ENCODE measurements at places on chromosomes 4 and X.
A peak's percentile ranks its signal among the peaks of the same experiment; 100 is the strongest.

- DNase-seq: no peak
These were observed 239.1 kb downstream of the RASL11B start for GRCh38 chr4:53101191-53101581.

GRCh38 chr4:86107112-86107511, 252.7 kb downstream of the MAPK10 start:
- no peak for DNase-seq

- peak; percentile 21 for DNase-seq
These were observed at the start of gene CFAP47 for GRCh38 chrX:35919536-35920309. TSS of gene CFAP47 (plus strand) at chrX:35919734. CDS start at chrX:35919800, 66 bp downstream.

DNA sequence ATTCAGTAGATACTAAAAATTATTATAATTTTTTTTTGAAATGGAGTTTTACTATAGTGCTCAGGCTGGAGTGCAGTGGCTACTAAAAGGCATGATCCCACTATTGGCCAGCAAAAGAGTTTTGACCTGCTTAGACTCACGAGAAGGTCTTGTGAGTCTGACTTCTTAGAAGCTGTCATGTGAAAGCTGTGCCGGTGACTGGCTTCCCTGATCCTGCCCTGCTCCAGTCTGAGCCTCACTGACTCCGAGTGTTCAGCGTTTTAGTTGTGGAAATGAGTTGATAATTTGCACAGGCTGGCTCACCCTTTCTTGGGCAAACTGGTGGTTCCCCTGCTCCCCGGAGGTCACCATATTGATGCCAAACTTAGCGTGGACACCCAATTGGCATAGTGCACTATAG, 16.4 kb upstream of the CXCL8 start:
- no peak for DNase-seq

DNA sequence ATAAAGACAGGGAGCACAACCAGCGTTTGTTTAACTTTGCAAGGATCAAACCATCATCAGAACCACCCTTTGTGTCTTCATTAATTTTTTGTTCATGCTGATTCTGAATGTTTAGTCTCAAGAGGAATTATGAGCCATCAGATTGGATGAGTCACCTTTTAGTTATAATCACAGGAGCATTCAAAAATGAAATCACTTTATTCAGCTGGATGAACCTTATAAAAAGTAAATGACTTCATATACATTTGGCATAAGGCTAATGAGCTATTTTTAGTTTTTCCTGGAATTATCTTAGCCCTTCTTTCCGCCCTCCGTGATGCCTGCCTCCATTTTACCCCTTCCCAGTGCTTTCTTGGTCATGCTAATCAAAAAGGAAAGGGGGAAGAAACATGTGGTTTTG, 103.6 kb downstream of the SORBS2 start:
- no peak for DNase-seq

- no peak for DNase-seq
These were observed 28.8 kb upstream of the PCSK1N start for GRCh38 chrX:48864210-48864609.

- DNase-seq: peak; percentile 26
These were observed 529 bp upstream of the CITED1 start for GRCh38 chrX:72306085-72306801.

DNA sequence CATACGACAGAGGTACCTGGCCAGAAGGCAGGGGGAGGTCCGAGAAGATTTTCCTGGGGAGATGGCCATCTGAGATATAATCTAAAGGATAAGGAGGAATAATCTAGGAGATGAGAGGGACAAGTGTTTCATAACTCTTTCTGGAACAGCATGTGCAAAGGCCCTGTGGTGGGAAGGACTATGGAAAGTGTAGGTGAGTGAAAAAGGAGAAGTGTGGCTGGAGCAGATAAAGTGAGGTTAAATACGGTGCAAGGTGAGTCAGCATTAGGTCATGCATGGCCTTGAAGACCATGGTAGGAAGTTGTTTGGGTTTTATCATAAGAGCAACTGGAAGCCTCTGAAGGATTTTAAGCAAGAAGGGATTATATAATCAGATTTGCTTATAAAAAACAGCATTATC, 34.6 kb upstream of the MTM1 start:
- DNase-seq: no peak

- DNase-seq: no peak
These were observed 131.2 kb downstream of the GLRA3 start for GRCh38 chr4:174697896-174698295.

GRCh38 chr4:10371121-10371520, 86.1 kb downstream of the ZNF518B start:
- DNase-seq: no peak

DNA sequence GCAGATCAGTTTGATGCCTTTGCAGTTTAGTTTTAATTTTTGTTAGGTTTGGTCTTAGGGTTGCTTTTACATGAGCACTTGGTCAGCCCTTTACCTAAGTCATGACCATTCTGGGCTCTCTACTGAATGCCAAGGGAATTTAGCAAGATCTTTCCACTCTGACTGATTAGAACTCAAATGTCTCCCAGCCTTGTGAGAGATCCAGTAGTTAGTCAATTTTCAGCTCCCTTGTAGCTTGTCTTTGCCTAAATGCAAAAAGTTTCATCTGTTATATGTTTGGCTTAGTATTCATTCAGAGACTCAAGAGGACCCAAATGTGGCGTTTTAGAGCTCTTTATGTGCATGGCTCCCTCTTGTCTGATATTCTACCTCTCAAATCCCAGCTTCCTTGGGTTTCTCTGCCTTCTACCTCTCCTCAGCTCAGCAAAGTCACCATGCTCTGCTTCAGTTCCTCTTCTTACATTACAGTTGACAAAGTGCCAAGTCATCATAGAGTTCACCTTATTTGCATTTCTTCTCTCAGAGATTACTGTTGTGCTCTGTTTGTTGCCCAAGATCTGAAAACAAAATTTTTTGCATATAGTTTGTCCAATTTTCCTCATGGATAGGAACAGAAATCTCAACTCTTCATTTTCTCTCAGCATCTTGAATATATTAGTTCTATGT, 17.5 kb upstream of the JAKMIP1 start:
- no peak for DNase-seq

GRCh38 chrX:9847071-9847470, 60.8 kb downstream of the SHROOM2 start:
- no peak for DNase-seq

GRCh38 chrX:119763181-119763580, 4.8 kb downstream of the SOWAHD start:
- DNase-seq: no peak

DNA sequence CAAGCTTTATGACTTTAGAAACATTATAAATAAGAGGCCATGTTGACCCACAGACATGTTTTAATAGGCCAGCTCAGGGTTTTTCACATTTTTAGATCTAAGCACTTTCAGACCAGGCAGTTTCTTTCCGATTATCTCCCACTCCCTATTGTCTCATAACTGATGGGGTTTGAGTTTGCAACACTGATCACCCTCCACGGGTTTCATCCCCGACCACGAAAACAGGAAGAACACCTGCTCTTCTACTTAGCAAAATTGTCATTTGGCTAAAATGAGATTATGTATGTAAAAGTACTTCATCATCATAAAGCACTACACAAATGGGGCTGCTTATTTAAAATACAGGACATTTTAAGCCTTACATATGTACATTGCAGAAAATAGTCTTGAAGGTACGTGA, 407.9 kb downstream of the HNRNPD start:
- DNase-seq: no peak

GRCh38 chr4:155974996-155975395, 21.3 kb upstream of the CTSO start:
- no peak for DNase-seq

- DNase-seq: no peak
These were observed 27.4 kb downstream of the TMPRSS11A start for GRCh38 chr4:67935888-67936287.

DNA sequence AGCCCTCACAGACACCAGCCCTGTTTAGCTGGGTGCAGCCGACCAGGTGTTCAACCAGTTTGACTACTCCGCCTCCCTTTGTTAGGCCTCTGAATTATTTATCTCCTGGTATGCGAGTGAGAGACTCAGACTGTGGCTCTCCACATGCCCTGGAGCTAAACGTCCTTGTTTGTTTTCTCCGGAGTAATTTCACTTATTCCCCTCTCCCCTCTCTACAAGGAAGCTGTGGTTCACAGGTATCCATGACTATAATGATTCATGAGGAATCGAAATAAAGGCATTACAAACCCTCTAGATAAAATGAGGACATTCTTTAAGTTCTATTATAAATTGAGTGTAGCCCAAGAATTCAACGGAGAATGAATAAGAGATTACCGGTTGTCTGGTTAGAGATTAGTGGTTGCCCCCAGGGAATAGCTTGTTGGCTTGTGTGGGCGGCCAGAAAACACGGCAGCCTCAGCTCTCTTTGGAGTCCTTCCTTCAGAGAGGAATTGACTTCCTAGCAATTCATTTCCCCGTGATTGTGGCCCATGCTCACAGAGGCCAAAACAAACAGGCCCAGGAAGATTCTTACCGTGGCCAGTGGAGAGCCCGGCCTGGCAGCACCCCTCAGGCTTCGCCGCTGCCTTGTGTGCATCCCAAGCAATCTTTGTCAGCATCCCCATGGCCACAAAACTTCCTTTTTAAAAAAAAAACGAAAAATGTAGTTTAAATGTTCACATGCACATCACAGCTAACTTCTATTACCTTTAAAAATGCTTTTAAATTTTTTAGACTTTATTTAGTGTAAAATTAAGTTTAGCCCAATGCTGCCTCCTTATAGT, 60.2 kb upstream of the CBR4 start:
- DNase-seq: peak; percentile 60

- no peak for DNase-seq
These were observed 924.6 kb upstream of the PRKX start for GRCh38 chrX:4638036-4638435.

GRCh38 chr4:47367761-47368160, 95.7 kb downstream of the COMMD8 start:
- DNase-seq: no peak

DNA sequence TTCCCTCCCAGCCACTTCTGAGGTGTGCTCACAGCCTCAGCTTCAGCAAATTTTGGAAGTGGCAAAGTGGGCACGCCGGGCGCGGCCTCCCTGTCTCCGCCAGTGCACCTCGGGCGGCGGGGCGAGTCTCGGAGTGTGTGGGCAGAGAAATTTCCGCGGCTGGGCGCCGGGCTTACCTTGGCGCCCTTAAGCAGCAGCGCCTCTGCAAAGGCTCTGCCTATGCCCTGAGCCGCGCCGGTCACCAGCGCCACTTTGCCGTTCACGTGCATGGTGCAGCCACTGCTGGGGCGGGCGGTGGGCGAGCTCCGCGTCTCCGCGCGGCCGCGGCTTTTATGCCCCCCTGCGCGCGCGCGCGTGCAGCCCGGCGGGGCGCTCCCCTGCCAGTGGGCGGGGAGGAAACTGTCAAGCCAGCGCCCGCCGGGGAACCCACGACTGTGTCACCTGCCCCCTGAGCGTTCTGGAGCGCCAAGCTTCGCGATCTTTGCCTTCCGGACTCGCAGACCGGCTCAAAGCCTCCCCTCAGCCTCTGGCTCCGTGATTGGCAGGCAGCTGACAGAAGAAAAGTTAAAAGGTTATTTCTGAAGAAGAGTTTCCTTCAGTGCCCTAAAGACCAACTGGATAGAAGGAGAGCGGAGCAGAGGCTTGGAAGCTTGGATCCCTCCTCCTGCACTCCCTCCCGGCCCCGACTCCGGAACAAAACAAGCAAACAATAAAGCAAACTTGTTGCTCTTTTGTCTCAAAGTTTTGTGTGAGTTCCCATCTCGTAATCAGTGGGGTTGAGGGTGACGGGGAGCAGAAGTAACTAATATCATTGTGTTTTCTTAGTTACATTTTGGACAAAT, at the start of gene HPGD:
Gene HPGD, minus strand, starts transcription at position 306 of the 842 bp plus-strand sequence. Its CDS starts 37 bp downstream, at position 269.
- peak; percentile 61 for DNase-seq

DNA sequence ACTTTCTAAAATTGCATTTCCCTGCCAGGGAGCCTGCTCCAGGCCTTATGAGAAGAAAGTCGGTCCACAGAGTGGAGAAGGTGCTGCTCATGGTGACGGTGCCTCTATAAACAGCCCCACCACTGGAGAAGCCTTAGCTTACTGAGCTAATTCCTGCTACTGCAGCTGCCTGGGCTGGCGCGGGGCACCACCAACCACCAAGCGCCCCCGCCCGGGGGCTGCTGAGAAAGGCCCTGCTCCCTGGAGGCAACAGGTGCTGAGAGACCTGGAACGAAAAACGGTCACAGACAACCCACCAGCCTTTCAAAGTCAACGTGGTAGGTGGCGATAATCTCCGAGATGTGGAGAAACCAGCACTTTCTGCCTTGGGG, 2.9 kb downstream of the HCFC1 start:
- no peak for DNase-seq

DNA sequence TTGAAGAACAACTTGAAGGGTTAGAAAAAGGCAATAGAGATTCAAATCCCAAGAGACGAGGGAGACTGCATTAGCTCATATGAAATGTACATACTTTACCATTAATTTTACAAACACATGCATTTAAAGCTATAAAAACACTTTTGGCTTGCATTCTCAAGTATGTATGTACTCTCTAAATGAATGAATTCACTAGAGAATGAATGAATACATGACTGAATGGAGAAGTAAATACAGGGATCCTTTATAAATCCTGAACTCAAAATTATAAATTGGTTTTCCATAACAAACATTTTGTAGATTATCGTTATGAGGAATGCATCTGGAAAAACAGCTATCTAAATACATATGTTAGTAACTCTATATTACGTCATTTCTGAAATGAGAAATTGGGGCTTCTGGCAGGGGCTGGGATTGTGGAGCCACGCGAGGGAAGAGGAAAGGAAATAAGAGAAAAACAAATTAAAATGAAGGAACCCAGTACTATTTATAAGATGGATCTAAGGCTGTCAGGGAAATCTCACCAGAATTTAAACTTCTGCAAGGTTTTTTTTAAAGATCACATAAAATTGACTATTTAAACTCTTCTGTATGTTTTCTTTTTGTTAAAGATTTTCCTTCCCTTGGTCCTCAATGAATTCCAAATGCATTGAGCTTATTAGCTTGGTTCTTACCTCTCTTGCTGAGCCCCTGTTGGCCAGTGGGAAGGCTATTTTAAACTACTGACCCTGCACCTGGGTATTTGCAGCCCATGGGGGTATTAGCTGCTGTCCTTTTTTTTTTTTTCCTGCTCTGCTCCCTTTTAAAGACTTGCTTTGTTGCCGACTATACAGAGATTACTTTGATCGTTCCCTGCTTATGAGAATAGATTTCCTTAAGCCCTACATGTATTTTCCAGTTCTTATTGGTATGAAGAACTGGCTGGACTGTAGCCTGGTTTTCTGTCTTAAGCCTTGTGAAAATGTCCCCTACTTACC, 207.8 kb downstream of the ADGRL3 start:
- no peak for DNase-seq

GRCh38 chr4:102263024-102263787, 82.1 kb downstream of the SLC39A8 start:
- DNase-seq: no peak
